GM04504 (cell line): ENCODE measurements at places on chromosomes 12 and 14.

DNA sequence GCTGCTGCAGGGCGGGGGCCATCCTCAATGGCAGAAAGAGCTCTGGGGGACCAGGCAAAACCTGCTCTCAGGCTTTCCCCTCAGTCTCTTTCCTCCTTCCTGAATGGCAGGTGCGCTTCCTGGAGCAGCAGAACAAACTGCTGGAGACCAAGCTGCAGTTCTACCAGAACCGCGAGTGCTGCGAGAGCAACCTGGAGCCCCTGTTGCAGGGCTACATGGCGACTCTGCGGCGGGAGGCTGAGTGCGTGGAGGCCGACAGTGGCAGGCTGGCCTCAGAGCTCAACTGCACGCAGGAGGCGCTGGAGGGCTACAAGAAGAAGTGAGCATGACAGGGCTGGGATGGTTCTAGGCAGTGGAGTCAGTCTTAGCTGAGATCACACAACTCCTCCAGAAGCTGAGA, 22.9 kb upstream of the KRT83 start:
- no peak for DNase-seq

DNA sequence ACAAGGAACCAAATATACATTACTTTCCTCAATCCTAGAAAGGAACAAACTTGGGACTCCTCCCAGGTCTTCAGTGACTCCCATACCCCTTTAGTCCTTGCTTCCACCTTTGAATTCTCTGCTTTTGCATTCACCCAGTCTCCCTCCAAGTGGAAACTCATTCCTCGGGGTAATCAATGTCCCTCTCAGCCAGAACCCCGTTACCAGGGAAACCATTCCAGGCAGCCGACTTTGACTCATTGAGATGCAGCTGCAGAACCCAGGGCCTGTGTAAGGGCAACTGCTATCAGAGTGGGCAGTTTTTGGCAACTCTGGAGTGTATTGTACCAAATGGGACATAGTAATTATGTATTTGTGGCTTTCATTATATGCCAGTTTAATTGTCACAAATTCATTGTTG, 186.2 kb downstream of the NRXN3 start:
- DNase-seq, result no peak

GRCh38 chr12:91901381-91902074, 244.1 kb downstream of the BTG1 start:
- DNase-seq, result no peak

DNA sequence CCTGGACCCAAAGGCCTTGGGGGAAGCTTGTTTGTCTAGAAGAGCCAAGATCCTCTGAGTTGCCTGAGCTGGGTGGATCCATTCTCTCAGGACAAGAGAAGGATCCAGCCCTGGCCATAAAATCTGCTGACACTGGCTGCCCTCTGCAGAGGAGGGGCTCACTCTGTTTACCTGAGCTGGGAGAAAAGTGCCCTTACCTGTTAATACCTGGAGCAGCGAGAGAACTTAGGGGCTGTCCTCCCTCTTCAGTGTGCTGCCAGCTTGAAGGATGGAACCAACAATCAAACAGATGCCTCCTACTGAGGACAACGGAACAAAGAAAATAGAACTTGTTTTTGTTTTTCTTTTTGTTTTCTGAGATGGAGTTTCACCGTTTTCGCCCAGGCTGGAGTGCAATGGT, 7.3 kb upstream of the KRT7 start:
- DNase-seq, result no peak

GRCh38 chr12:20404576-20405346, 36.4 kb downstream of the PDE3A start:
- no peak for DNase-seq

DNA sequence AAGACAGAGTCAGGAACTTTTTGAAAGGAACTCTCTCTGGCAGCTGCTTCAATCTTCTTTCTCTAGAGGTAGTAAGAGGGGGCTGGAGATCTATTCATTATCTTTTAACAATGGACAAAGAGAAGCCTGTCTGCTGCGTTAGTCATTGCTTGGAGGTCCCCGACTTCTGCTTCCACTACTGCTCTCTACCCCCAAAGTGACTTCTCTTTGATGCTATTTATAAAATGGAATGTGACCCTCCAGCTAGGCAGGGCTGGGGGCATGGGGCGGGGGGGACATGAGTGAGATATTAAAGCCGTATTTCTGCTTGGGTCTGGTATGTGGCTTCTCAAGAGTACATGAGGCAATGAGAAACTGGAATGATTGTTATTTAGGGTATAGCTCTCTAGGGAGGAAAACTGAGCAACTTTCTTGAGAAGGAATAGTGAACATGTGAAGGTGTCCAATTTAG, 41.4 kb upstream of the NUDT4 start:
- DNase-seq, result no peak
